ENCODE measurements at places on chromosomes 5 and 9.

DNA sequence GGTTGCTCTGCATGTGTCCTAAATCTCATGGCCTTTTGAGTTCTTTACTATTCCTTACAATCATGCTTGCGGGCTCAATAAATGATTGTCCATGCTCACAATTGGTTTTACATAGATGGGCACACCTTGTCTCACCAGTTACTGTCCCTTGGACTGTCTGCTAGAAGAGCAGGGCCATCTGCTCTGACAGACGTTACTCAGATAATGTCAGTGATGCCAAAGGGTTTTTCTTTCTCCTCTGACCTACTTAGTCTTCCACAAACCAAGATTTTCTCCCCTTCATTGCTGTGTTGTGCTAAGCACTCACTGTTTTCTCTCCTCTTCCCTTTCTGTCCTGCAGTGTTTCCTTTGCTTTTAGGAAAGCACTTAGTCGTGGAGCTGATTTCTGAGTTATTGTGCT lies 562.3 kb downstream of the KIF4B start:
- no peak for DNase-seq

DNA sequence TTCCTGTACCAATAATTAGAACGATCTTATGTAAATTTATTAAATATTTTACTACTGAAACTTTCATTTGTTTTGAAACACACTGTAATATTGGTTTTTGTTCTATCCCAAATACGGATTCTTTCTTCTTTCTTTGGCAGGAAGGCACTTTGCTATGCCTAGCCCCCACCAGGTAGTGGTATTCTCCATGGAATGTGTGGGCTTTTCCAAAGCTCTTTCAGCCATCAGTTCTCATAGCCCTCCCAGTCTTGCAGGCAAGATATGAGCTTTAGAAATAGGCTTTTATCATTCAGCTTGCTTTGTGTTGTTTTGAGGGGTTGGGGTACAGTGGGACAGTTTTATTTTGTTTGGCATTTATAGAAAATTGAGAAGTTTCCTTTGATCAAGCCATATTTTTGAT lies 107.5 kb downstream of the DMXL1 start:
- no peak for DNase-seq

DNA sequence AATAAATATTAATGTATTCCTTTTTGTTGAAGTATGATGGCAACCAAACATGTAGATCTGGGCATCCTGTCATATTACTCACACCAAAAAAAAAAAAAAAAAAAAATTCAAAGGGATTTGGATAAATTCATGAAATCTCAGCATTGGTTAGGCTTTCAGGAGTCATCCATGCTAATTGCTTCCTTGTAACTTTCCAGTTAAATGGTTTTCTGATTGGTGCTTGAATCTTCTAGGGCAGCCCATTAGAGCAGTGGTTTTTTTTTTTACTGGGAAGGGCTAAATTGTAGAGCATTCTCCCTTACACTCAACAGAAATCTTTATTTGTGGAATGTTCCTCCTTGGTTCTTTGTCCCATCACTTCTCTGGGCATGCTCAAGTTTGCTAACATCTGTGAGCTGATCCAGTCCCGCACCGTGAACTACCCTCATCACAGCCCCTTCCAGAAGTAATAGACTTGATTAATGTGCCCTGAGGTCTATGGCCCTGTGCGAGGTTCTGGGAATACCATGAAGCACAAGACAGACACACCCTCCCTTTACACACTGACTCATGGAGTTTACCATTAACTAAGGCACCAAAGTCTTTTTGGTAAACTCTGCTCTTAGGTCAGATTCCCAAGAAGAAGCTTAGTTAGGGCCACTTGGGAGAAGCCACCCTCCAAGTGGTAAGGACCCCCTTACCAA lies 56.0 kb downstream of the RGS3 start:
- no peak for DNase-seq

DNA sequence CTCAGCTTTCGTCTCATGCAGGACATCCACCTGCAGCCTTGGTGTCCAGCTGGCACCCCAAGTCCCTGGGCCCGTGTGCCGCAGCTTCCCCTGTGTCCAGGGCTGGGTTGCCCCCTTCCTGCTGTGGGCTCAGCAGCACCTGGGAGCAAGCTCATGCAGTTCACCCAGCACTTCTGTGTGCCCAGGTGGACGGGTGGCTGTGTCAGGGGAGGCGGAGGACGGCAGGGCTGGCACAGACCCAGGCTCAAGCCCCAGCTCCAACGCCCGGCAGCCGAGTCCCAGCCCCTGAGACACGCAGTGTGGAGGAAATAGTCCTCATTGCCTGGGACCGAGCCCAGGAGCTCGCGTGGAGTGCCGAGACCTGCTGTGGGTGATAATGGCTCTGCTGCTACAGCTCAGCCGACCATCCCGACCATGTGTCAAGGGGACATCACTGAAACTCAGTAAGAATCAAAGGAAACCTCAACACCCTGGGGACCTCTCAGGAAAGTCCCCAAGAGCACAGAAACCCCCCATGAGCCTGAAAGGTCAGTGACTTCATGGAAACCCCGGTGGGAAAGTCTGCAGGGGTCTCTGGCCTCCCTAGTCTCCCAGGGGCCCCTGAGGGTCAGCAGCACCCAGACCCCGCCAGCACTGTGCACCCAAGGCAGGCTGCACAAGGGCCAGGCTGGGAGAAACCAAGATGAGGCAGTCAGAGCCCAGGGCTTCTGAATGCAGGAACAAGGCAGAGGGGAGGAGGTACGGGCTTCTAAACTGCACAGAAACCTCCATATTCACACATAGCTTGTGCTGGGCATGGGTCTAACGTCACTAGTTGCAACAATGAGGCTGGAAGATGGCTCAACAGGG lies 38.8 kb downstream of the LPCAT1 start:
- no peak for DNase-seq

GRCh38 chr5:39022151-39022550 lies 52.0 kb downstream of the RICTOR start:
- DNase-seq, result no peak

GRCh38 chr5:757346-757930 lies 27.1 kb downstream of the ZDHHC11B start:
- DNase-seq, result peak; percentile 57

- DNase-seq, result no peak
Measured at GRCh38 chr5:144191998-144192397, 21.3 kb downstream of the KCTD16 start.

DNA sequence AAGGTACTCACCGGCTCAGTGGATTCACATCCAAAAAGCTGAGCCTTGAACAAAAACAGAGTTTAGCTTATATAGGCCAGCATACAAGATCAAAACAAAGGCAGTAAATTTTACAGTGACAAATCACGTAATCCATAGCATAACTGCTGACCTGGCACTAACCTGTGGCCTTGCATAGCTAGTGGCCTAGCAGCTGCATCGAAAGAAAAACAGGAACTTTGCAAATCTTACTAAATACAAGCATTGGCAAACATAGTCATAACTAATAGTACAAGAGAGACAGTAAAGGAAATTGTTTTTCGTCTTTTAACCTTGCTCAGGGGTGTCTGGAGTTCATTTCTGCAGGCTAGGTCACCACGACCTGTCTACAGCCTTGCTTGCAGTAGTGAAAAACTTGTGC lies 4.8 kb downstream of the HSDL2 start:
- DNase-seq, result no peak

GRCh38 chr9:95189251-95190098 lies 128.0 kb downstream of the FANCC start:
- no peak for DNase-seq

GRCh38 chr5:172114875-172115422 lies 73.1 kb downstream of the STK10 start:
- DNase-seq, result peak; percentile 93

GRCh38 chr5:1959231-1959630 lies 76.5 kb upstream of the IRX4 start:
- no peak for DNase-seq

GRCh38 chr5:42985129-42986037 lies 54.7 kb downstream of the ANXA2R start:
- no peak for DNase-seq

- no peak for DNase-seq
Measured at GRCh38 chr9:22389271-22389670, 57.4 kb upstream of the DMRTA1 start.

DNA sequence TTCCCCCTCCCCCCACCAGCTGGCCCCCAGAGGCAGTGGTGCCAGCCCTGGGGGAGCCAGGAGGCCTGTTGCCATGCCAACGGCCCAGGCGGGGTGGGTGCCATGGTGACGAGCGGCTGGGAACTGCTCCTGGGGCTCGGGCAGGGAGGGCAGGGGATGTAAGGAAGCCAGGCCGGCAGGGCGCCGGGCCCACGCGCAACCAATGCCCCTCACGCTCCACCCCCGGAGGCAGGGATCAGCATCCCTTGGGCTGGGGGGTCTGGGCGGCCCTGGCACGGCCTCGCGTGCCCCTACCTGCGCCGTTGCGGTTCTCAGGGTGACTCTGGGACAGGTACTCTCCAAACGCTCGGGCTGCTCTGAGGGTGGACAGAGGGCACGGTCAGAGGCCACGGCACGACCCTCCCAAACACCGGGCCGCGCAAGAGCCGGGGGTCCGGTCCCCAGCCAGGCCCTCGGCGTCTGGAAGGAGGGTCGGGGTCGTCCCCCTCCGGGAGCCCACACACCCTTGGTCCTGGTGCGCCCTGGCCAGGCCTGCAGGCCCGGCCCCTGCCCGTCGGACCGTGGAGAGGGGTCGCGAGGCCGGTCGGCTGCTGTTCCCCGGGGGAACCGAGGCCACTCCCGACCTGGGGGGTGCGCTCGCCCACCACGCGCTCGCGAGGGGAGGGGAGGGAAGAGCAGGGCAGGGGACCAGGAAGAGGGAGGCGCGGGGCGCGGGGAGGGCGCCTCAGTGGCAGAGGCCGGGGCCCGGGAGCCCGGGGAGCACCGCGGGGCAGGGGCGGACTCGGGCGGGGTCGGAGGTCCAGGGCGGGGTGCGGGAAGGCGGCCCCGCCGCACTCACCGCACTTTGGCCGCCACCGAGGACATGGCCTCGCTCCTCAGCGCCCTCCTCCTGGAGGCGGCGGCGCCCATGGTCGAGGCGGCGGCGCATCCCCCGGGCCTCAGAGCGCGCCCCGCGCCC lies 661 bp downstream of the NSMF start:
- no peak for DNase-seq

GRCh38 chr5:136038635-136039034 lies 9.8 kb downstream of the TGFBI start:
- no peak for DNase-seq

GRCh38 chr5:134113902-134114875 lies at the start of gene TCF7:
Gene TCF7, plus strand, starts transcription at chr5:134114681. Its CDS starts 226 bp downstream, at chr5:134114907.
- peak; percentile 86 for DNase-seq

GRCh38 chr9:92300936-92301335 lies 7.4 kb upstream of the IARS1 start:
- no peak for DNase-seq

DNA sequence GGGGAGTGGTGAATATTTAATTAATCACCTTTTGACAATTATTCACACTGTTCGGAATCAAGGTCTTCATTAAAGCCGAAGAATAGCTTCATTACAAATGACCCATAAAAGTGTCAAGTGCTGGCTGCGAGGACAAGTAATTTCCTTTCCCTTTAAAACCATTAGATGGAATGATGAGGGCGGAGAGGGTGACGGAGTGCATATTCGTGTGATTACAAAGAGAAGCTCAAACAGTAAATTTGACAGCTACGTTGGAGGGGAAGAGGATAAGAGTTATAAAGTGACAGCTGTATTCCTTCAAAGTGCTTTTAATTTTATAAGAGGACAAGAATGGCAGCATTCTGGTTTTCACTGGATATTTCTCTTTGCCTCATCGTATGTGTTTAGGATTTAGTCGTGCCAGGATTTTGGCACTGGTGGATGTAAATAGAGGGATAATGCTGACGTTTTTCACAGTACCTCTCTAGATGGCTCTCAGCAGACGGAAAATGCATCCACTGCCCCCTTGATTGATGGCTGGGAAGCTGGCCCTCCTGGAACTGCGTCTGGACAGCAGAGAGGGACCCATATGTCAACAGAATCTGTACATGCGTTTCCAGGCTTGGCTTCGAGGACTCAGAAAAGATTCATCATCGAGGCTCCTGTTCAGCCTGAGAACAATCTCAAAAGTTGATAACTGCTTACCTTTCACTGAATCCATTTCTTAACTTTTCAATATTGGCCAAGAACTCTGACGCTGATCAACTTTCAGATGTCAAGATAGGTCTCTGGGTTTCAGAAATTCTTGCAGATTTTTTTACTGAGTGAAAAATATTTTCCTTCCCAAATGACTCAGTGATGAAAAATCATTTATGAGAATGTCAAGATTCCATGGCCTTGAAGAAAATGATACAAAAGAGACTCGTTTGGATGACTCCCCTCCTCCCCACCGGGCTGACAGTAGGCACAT lies 50.4 kb upstream of the IRX2 start:
- DNase-seq, result no peak

GRCh38 chr5:164359260-164360255 lies 854.1 kb downstream of the MAT2B start:
- no peak for DNase-seq

GRCh38 chr9:127887792-127888191 lies 10.3 kb upstream of the AK1 start:
- DNase-seq, result no peak

- DNase-seq, result no peak
Measured at GRCh38 chr5:8135742-8136141, 266.8 kb downstream of the MTRR start.

DNA sequence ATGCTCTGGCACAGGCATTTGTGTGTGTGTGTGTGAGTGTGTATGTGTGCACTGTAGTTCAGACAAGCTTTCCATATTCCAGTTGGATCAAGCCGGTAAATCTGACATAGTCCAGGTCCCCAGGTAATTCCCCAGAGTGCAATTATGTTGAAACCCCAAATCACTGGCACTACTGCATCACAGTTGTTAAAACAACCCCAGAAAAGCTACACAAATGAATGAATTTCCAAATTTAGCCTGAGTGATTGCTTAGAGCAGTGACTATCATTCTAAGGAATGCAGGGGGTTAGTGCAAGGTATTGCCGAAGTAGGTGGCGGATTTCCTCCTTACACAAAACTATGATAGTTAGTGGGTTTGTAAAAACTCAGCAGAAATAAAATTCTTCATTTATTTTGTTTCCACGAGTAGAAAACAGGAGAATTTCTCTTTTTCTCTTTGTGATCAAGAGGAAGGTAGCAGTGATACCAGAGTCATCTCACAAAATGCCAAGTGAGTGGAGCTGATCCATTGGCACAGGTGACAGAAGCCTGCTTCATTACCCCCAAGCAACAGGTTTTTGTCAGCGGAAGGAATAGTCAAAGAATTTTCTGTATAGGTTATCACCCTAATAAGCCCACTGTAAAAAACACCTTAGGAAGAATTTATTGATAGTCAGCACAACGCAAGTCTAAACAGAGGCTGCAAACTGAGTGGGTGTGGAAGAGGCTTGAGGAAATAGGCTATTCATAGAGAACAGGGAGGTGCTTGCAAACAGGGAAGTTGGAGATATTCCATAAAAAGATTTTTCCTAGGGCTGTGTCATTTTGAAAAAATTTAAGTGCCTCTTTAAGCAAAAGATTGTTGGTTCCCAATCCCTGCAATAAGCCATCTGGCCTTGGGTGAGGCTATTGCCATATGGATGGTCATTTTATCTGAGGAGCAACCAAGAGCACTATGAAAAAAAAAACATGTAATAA lies 385.1 kb downstream of the CHSY3 start:
- DNase-seq, result no peak

DNA sequence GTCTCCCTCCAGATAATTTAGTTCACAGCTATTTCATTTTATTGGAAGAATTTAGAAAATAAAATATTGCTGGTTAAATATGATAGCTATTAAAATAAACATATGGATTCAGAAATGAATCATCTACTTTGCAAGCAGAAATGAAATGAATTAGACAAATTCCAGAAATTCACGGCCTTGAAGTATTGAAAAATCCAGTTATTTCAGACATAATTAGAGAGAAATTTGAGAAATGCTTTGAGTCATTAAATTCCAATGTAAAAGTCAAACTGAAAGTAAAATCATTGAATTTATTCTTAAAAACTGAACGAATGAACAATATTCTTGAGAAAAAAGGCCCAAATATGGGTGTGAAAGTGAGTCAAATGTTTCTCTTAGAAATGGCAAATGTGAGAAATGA lies 632.6 kb upstream of the EDIL3 start:
- DNase-seq, result no peak
